Kidney capillary endothelial cell (primary cell): ENCODE measurements at places on chromosomes 5 and 9.

DNA sequence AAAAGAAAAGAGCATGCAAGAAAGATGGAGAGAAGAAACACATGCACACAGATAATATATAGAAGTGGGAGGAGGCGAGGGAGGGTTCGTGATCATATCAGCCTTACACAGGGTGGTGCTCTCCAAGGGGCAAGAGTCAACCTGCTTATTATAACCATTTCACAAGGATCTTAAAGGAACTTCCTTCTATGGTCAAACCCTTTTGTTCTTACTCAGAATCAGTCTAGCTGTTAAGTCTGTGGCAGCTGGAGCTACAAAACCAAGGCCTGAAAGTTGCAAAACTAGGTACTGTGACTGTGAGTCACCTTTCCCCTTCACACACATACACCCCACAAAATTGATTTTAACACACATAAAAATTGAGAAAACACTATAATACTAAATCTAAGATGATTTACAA, 18.5 kb upstream of the ERMP1 start:
- DNase-seq, result no peak

- no peak for DNase-seq
Measured at GRCh38 chr5:90845723-90846554, 287.3 kb downstream of the ADGRV1 start.

GRCh38 chr5:152631221-152631620, 226.1 kb upstream of the NMUR2 start:
- no peak for DNase-seq

DNA sequence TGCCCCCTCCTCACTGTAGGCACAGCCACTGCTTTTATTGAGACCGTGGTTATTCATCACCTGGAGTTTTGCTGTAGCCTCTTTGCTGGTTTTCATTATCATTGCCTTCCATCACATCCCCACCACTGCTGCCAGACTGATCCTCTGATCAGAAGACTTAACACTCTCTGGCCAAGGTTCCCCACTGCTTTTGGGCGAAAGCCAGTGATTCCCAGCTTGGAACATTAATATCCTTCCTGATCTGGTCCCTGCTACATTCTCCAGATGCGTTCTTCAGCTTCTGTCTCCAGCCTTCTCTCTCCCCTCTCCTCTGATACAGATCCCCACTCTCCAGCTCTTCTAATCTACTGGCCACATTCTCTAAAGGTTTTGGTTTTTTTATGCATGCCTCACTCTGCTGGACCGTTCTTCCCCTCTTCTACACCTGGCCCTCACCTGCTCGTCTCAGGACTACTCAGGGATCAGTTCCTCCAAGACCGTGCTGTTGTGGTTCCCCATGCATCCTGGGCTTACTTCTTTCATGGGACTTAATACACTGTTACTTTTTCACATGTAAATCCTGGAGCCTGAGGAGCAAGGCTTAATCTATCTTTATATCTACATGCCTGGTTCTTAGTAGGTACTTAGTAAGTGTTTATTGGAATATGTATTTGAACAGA, 115.0 kb downstream of the PRKACG start:
- no peak for DNase-seq

DNA sequence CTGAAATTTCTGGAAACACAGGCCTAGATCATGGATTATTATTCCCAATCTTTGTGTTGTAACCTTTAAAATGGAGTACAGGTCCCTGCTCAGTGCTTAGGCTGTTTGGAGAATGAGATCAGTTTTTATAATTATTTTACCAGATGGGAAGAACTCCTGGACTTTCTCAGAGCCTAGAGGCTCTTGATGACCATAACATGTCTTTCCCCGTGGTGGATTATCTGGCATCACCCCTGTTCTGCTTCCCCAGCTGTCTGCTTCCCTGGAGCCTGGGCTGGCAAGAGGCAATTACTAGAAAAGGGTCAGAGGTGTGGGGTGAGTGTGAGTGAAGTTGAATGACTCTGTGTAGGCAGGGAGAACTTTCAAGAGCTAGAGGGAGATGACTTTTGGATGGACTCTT, 143.0 kb downstream of the CARTPT start:
- DNase-seq, result no peak

- no peak for DNase-seq
Measured at GRCh38 chr5:97193355-97193688, 10.3 kb upstream of the RIOK2 start.

- no peak for DNase-seq
Measured at GRCh38 chr5:90056911-90057705, 352.4 kb downstream of the CETN3 start.

GRCh38 chr9:16575142-16575985, 295.1 kb downstream of the BNC2 start:
- no peak for DNase-seq

- no peak for DNase-seq
Measured at GRCh38 chr5:72388646-72389045, 68.5 kb downstream of the PTCD2 start.

- no peak for DNase-seq
Measured at GRCh38 chr5:155729684-155730059, 597.3 kb upstream of the SGCD start.

GRCh38 chr5:180084638-180085561, 13.3 kb upstream of the RNF130 start:
- DNase-seq, result no peak

- DNase-seq, result no peak
Measured at GRCh38 chr5:143636931-143637528, 174.9 kb upstream of the HMHB1 start.

GRCh38 chr5:79562351-79563246, 48.7 kb upstream of the HOMER1 start:
- DNase-seq, result peak; percentile 24

DNA sequence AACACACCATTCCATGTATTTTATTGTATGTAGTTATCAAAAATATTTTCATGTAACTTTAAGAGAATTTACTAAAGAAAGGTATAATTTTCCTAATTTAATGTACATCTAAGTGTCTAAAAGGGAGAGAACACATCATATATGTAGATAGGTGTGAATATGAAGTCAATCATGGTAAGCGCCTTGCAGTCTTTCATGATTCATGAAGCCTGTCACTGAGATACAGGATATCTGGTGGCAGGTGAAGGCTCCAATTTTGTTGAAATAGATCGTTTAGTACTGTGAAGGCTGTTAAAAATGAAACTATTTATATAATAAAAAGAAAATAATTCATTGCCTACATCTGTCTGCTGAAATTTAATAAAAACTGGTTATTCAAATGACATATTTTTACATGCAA, 15.5 kb upstream of the RGMB start:
- DNase-seq, result no peak

- DNase-seq, result peak; percentile 98
Measured at GRCh38 chr9:37953775-37954437, 50.0 kb upstream of the SLC25A51 start.

DNA sequence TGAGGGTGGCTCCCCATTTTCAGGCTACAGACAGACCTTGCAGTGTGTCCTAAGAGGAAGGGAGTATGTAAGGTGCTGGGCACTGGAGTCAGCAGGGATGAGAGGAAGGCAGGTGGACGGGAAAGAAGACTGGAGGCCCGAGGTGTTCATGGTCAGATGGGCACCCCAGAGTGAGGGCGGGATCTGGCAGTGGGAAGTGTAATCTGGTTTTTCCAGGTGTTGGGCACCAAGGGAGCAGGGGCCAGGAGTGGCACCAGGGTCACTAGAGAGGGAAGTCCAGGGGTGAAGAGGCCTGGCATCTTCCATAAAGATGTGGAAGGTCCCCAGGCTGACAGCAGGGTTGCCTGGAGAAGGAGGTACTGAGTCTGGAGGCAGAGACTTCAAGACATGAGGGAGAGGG, 29.7 kb downstream of the PITX1 start:
- DNase-seq, result no peak
